ENCODE measurements at places on chromosomes 12 and 14.

DNA sequence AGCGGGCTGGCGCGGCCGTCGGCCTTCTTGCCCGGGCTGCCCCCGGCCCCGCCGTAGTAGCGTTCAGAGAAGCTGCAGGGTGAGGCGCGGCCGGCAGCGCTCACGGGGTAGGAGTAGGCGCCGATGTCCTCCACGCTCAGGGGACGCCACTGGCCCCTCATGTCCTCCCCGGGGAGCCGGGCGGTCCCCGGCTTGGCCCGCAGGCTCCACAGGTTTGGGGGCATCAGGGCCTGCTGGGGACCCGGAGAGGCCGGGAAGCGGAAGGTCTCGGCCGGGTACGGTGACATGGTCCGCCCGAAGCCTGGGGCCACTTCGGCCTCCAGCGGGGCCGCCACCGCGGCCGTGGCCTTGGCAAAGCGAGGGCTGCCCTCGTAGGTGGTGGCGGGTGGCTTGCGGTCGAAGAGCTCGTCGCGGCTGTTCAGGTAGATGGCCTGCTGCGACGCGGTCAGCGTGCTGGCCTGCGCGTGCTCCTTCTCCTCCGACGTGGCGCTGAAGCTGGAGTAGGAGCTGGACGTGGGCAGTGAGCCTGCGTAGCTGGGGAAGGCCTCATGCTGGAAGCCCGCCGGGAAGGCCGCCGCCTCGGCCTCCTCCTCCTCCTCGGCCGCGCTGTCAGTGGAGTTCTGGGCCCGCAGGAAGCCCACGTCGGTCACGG is 48.7 kb downstream of the BEGAIN start:
- no peak for DNase-seq

- no peak for DNase-seq
These were observed 8.5 kb downstream of the FBXW8 start for GRCh38 chr12:116919247-116919661.

DNA sequence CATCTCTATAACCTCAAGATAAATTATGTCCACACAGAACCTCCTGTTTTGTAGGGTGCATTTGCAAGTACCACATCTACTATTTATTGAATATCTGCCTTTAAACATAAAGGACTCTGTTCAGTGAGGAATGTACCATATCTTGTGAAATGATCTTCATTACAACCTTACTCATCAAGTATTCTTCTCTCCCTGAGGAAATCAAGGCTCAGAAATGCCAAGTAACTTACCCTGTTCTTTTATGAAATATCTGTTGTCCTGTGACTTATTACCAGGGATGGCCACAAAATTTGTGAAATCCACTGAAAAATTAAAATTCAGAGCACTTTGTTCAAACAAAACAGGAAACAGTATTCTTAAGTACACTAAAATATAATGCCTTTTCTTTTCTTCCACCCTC is 366.7 kb downstream of the GALC start:
- no peak for DNase-seq

DNA sequence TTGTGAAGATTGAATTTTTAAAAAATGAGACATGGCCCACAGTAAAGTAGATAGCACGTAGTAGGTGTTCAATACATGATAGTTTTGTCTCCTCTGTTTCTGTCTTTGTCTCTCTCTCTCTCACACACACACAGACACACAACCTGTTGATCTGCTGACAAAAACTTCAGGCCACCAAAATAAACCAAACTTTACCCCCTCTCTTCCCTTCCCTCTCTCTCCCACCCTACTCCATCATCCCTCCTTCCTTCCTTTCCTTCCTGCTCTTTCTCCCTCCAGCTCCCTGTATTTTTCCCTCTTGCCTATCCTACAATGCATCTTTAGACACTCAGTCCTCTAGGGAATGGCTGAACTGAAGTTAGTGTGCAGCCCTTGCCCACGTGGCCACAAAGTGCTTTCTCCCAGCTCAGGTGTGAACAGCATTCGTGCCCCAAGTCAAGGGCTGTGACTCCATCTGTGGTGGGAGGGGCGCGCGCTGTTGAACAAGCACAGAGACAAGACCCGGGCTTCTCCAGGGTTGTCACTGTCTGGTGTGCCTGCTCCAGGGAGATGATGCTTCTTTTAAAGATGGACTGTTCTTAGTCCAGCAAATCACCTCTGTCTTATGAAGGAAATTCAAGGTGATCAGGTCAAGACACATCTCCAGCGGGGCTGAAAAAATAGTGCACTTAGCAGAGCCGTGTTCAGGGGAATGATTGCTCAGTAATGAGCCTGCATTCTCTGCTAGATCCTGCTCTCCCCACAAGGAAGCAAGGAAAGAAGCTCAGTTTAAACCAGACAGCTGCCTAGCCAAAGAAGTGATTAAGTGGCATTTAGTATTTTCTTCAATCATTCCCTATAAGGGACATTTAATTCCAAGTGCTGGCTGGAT is 75.3 kb downstream of the WSCD2 start:
- no peak for DNase-seq

- DNase-seq, result peak; percentile 64
These were observed 11.1 kb upstream of the INF2 start for GRCh38 chr14:104678346-104678745.

GRCh38 chr14:88010331-88010730 is 5.4 kb downstream of the GPR65 start:
- no peak for DNase-seq

DNA sequence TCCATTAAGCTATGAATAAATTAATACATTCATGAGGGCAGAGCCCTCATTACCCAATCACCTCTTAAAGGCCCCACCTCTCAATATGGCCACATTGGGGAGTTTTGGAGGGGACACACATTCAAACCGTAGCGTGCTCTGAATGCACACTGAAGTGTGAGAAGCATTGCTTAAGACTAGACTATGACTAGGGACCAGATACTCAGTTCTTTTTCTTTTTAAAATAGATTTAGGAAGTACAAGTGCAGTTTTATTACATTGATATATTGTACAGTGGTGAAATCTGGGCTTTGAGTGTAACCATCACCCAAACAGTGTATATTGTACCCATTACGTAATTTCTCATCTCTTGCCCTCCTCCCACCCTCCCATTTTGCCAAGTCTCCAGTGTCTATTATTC is 21.0 kb upstream of the JDP2 start:
- no peak for DNase-seq

- DNase-seq, result no peak
These were observed 32.5 kb downstream of the PACS2 start for GRCh38 chr14:105346876-105347586.

DNA sequence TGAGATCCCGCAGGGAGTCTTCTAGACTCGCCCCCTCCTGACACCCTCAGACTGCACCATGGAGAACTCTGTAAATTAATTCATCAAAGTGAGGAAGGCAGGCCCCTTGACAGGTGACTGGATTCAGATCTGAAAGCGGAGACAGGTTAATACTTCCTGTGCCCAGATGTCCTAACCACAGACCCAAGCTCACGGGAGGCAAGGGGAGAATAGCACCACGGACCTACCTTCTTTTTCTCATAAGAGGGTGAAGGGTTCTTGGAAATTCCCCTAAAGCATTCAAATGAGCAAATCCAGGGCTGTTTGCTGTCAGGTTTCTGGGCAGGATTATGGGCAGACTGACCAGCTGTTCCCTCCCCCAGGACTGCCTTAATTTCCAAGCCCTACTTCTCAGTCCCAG is 170.0 kb downstream of the ZFP36L1 start:
- DNase-seq, result no peak
